Endodermal cell (in vitro differentiated cells): ENCODE measurements at places on chromosomes 2 and 18. TPM values are rescaled to one million over a fixed set of nuclear protein-coding genes. Genes with fewer than 3 reads are reported as not detected.

The REG3G gene
- total RNA-seq: not detected in 3 replicates

- no peaks in the 10 kb centered on the region for H3K27me3 ChIP-seq
- DNase-seq: no peak
- peaks cover 65% of the 10 kb centered on the region for H3K36me3 ChIP-seq
- no peak overlapping the region for H3K4me3 ChIP-seq
- no peaks in the 10 kb centered on the region for H3K4me1 ChIP-seq
- no peak overlapping the region for H3K27ac ChIP-seq
Measured at GRCh38 chr2:127324635-127325034, 30.7 kb upstream of the ERCC3 start.

GRCh38 chr2:54535599-54536195 lies 79.6 kb downstream of the SPTBN1 start:
- H3K27ac ChIP-seq: no peak overlapping the region
- H3K27me3 ChIP-seq: no peaks in the 10 kb centered on the region
- H3K36me3 ChIP-seq: no peaks in the 10 kb centered on the region
- no peak for DNase-seq
- H3K4me1 ChIP-seq: peaks cover 4% of the 10 kb centered on the region

DNA sequence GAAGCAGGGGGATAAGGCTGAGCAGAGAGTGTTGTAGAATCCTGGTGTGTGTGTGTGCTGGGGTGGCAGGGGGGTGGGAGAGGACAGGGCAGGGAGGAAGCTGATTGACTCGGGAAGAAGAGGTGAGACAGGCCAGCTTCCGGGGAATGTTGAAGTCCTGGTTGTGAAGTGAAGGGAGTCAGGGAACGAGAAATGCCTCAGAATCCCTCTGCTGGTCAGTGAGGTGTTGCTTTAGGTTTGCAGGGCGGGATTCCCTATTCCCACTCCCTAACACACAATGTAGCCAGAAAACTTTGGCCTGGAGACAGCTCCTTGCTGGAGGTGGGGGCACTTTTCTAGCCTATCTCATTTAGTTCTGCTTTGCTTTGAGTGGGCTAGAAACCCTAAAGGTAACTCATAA lies 265.1 kb downstream of the HAUS1 start:
- H3K36me3 ChIP-seq: no peaks in the 10 kb centered on the region
- DNase-seq: peak; percentile 82
- no peak overlapping the region for H3K4me3 ChIP-seq
- H3K27me3 ChIP-seq: no peaks in the 10 kb centered on the region

DNA sequence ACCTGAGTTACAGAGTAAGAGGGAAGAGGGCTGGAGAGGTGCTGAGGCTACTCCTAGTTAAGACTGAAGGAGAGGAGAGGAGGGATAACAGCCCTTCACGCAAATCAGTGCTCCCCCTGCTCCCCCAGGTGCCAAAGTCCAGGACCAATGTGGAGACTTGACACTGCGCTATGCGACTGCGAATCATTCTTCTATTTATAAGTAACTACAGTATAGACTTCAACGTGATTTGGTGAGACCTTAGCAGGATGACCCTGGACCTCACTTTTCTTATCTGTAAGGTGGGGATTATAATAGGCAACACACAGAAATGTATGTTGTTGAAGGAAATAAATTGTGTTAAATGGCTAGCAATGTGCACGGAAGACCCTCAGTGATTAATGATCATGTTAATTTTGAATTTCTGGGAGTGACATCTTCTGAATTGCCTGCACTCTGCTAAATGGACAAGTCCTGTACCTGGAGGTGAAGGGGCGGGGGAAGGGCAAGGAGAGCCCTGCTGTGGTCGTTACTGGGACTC lies 11.0 kb downstream of the EN1 start:
- H3K4me3 ChIP-seq: peak overlapping the region; percentile 71
- H3K27me3 ChIP-seq: peaks cover 100% of the 10 kb centered on the region
- H3K27ac ChIP-seq: no peak overlapping the region

The PRADC1 gene
- total RNA-seq: 8.8 and 9.4 TPM in 2 replicates

- no peak for DNase-seq
- no peak overlapping the region for H3K4me3 ChIP-seq
- H3K27me3 ChIP-seq: no peaks in the 10 kb centered on the region
- H3K27ac ChIP-seq: no peak overlapping the region
- no peaks in the 10 kb centered on the region for H3K4me1 ChIP-seq
Measured at GRCh38 chr2:1808981-1809422, 64.7 kb upstream of the PXDN start.

GRCh38 chr2:8307606-8308180 lies 374.2 kb upstream of the ID2 start:
- H3K27me3 ChIP-seq: no peaks in the 10 kb centered on the region
- H3K27ac ChIP-seq: no peak overlapping the region
- H3K36me3 ChIP-seq: no peaks in the 10 kb centered on the region
- peak; percentile 41 for DNase-seq
- H3K4me1 ChIP-seq: peaks cover 6% of the 10 kb centered on the region

The CUL3 gene
- 89.9 and 99.2 TPM in 2 replicates for total RNA-seq

DNA sequence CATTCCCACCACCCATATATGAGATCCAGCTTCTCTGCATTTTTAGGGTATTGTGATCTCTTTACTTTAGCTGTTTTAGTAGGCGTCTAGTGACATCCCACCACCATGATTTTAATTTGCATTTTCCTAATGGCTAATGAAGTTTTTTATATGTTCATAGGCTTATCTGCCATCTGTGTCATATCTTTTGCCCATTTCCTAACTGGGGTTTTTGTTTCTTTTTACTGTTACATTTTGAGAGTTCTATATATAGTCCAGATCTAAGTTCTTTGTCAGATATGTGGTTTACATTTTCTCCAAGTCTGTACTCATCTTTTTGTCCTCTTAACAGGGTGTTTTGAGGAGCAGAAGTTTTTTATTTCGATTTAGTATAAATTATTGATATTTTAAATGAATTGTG lies 39.6 kb downstream of the PTPN2 start:
- no peak for DNase-seq
- peaks cover 23% of the 10 kb centered on the region for H3K36me3 ChIP-seq
- no peak overlapping the region for H3K27ac ChIP-seq
- no peaks in the 10 kb centered on the region for H3K27me3 ChIP-seq
- H3K4me1 ChIP-seq: peaks cover 6% of the 10 kb centered on the region

The ANKRD30B gene
- not detected in 2 replicates for total RNA-seq
